Suppressor macrophage treated with lipopolysaccharide for 1 hour (primary cell): ENCODE measurements at places on chromosomes 7 and 10.

DNA sequence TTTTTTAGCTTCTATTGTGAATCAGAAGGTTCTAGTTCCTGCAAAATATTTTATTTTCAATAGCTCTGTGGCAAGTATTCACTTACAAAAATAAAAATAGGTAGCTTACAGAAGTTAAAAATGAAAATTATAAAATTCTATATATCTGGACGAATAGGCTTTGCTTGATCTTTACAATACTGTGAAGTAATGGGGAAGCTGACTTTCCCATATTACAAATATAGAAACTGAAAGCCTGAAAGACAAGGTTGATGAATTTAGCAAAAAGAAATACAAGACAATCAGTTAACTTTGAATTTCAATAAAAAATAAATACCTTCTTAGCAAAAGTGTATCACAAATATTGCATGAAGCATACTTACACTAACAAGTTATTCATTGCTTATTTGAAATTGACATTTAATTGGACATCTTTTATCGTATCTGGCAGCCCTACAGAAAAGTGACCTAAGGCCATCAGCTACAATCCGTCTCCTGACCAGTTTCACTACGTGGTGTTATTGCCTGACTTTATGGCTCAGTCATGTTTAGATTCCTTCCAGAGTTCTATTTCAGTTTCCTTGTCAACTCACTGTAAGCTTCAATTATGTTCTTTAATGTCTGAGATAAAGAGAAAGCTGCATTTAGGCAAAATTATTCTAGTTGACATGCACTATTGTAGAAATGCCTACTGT lies 310.5 kb upstream of the HGF start:
- peak; percentile 12 for DNase-seq

GRCh38 chr7:5665094-5666025 lies 116.1 kb downstream of the RNF216 start:
- DNase-seq: peak; percentile 84

DNA sequence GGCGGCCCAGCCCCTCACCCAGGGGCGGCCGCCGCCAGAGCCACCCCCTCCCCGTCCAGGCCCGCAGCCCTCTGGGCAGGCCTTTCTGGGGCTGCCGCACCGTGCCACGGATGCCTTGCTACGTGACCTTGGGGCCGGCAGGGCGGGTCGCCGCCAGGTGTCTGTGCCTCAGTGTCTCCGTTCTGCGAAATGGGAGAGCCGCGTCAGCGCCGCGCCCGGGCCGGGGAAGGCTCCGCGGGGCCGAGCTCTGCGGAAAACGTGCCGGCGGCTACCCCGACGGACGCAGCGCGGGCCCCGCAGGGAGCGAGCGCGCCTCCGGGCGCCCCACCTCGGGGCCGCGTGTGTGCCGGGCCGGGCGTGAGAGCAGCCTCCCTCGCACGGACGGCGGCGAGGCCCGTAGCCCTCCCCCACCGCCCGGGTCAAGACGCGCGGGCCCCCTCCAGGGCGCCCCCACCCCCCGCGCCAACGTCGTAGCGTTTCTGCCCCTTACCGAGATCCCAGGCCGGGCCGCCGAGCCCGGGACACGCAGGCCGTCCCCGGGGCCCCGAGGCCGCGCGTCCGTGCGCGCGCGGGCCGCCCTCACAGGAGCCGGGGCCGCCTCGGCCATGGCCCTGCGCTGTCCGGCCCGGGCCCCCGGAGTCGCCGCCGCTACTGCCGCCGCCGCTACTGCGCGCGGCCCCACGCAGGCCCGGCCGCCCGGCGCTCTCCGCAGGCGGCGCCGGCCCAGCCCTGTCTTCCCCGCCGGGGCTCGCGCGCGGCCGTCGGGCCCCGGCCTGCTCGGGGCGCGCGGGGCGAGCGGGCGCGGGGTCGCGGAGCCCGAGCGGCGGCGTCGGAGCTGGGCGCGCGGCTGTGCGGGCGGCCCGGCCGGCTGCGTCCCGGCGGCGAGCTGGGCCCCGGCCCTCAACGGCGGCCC lies 1.1 kb downstream of the ZNF777 start:
- DNase-seq: peak; percentile 39

GRCh38 chr7:128777156-128778123 lies 1.8 kb upstream of the OPN1SW start:
- DNase-seq: peak; percentile 30

DNA sequence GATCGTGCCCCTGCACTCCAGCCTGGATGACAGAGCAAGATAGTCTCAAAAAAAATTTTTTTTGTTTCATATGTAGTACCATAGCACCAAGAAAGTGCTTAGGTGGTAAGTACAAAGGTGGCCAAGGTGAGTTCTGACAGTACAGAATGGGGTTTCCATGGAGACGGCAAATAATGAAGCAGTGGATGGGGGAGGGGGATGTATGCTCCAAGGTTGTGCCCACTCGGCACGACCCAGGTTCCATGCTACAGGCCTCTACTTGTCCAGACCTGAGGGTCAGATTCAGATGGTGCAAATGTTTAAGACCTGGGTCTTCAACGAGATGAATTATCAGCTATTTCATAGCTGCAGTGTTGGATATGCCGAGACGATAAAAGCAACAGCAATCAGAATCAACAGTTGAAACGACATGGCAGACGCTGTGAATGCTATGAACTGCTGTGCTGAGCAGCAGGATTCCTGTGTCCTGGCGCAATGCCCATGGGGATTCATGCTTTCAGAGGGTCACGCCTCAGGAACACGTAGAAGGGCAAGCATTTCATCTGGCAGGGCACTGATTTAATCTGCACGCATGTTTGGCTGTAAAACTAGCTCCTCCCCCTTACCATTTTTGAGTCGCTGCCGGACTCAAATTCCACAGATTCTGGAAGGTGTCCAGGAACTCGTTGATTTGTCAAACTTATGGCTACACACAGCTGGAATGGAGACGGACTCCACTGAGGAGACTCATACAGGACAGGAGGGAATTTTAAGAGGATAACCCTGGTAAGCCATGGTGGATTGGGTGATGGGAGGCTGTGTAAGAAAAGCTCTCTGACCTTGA lies 256.5 kb downstream of the FRMD4A start:
- DNase-seq: no peak

DNA sequence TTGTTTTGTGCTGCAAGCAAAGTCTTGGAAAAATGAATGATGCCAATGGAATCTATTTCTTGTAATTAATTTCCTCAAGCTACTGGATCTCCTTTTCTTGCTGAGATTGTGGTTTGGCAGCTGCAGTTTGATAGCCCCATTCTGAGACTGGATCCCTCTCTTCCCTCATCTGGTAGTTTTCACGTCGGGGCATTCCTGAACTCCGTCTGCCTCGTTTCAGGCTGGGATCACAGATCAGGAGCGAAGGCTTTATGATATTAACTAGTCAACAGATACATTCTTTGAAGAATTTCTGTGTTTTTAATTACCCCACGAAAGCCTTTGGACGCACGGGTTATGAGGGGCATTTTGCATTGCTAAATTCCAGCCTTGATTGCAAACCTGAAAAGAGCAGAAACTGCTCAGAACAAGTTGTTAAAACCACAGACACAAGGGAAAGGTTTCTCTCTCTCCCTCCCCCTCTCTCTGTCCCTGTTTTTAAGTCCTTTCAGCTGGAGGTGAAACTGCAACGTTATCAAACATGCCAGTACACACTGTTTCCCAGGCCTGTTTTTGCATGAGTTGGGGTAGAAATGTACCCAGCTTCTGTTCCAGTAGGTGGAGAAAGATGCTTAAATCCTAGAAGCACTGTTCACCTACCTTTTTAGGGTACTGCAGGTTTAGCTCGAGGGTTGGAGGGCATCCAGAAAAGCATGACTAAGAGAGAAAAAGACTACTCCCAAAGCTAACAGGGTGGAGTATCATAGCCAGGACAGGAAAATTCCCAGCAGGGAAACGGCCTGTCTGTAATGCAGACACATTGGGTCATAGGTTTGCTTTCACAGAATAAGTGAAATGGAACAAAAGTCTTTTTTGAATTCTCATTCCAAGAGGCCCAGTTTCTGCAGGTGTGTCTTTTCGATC lies 124.3 kb downstream of the CUX1 start:
- no peak for DNase-seq

- no peak for DNase-seq
Observed at GRCh38 chr7:121436136-121436535, 40.0 kb upstream of the FAM3C start.

DNA sequence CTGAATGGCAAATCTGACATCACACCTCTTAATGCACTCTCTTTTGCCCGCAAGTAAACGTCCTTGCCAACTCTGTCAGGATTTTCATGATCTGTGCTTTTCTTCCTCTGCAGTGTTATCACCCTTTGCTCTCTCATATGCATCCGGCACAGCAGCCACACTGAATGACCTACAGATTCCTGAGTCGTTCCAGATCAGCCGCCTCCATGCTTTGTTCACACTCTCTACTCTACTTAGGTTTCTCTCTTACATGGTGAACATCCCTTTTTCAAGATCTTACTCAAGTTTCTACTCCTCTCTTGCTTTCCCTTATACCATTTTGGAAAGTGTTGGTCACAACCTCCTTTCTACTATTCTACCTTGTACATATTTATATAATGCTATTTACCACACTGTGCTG lies 127.7 kb upstream of the AOAH start:
- no peak for DNase-seq

DNA sequence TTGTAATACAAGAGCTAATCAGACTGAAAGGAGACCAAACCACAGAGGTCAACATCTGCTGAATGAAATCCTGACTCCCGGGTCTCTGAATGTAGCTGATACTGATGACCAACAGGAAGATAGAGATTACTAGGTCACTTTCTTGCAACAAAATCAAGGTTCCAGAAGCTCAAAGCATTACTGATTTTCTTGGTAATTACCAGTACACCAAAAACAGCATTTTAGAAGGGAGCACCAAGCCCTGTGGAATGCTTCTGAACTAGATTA lies 177.7 kb downstream of the SLC25A13 start:
- no peak for DNase-seq

DNA sequence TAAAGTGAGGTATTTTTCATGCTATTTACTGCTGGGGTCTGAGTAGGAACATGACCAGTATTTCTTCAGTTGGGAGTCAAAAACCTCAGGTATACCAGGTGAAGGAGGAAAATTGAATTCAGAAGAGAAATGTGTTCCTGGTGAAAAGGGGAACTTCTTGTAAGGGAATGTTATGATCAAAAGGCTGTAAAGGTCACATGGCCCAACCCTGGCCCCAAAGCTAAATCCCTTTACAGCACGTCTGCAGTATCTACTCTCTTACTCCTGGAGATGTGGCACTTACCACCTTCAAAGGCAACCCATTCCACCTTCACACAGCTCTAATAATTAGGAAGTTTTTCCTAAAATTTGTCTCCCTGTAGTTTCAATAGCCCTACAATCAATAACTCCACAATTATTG lies 15.2 kb downstream of the PIK3AP1 start:
- no peak for DNase-seq

- DNase-seq: peak; percentile 97
Observed at GRCh38 chr10:17025444-17026295, 103.9 kb downstream of the CUBN start.

GRCh38 chr7:90764848-90765570 lies 168.9 kb downstream of the CDK14 start:
- no peak for DNase-seq

DNA sequence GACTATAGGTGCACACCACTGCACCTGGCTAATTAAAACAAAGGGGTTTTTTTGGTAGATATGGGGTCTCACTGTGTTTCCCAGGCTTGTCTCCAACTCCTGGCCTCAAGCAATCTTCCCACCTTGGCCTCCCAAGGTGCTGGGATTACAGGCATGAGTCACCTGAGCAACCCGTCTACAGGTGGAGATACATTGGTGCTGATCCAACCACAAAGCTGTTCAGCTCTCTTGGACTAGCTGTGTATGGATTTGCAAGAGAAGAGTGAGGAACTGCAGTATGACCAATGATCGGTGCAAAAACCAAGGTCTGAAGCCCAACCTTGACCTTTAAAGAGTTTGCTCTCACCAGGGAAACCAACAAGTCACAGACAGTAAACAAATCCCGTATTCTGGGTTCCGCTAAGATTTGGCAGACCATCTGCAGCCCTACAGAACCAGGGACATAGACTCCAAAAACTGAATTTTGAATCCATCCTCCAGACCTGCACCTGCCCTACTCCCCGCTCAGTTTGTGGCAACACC lies 18.9 kb downstream of the EPHB4 start:
- DNase-seq: no peak

- no peak for DNase-seq
Observed at GRCh38 chr7:115827305-115828045, 203.1 kb downstream of the TFEC start.

GRCh38 chr7:159032753-159033472 lies 111.8 kb downstream of the VIPR2 start:
- DNase-seq: no peak

GRCh38 chr7:1532456-1533254 lies 2.2 kb downstream of the MAFK start:
- DNase-seq: peak; percentile 95

DNA sequence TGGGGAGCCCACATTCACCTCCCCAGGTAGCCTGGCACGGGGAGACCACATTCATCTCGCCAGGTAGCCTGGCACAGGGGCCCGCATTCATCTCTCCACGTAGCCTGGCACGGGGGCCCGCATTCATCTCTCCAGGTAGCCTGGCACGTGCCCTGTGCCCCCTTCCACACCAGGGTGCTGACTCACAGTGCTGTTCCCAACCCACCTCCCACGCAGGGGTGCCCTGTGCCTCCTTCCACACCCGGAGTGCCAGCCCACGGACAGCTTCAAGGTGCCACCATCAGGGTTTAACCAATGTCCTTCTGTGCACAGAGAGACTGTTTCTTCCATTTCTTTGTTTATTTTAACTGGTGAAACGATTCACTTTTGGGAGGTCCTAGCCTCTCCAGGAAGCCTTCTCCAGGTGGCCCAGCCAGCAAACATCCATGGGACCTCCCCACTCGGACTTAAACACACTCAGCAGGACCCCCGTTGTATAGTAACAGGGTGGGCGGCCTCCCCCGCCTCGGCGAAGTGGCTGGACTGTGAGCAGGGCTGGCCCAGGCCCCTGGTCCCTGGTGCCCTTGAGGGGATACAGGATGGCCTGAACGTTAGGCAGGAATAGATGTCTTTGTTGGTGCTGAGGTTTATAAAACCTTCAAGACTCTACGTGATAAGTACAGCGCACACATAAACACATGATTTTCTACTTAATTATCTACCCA lies 41.1 kb upstream of the FOXL3 start:
- no peak for DNase-seq

DNA sequence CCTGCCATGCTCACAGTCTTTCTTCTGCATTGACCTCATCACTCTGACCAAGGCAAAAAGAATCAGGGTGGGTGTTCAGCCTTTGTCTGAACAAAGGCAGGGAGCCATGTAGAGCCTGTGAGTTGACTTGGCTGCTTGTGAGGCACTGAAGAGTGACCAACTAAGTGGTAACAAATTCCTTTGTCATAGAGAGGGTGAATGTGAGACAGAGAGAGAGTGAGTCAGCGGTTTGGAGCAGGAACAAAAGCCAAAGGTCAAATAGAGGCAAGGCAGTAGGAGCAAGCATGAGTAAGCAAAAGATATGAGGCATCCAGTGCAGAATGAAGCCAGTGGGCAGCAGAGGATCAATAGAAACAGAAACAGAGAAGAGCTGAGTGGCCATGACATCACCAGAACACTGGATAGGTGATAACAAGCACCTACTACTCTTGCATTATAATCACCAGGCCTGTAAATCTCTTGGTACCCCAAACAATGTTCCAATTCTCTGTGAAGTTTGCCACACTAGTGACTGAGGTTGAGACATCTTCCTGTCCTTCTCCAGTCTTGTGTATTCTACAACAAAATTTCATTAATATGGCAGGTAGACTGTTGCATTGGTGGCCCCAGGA lies 116.2 kb upstream of the LAMB4 start:
- peak; percentile 17 for DNase-seq
